ENCODE measurements at places on chromosomes 5 and 9.

DNA sequence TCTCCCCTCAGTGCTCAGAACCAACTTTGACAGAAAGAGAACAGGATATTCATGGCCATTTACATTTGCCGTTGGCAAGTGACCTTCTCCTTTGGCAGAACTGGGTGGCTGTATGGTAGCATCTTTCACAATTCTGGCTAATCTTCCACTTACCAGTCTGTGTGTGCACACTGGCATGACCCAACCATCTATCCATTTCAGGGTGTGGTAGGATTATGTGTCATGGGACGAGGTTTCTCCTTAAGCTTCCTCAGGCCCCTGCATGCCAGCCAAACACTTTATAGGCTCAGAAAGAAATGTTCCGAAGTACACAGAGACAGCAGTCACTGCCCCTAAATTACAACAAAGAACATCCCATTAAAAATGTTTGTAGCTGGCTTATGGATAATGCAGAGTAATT lies 497.1 kb downstream of the NFIB start:
- no peak for DNase-seq

GRCh38 chr5:170573114-170573513 lies 69.3 kb downstream of the KCNIP1 start:
- no peak for DNase-seq

DNA sequence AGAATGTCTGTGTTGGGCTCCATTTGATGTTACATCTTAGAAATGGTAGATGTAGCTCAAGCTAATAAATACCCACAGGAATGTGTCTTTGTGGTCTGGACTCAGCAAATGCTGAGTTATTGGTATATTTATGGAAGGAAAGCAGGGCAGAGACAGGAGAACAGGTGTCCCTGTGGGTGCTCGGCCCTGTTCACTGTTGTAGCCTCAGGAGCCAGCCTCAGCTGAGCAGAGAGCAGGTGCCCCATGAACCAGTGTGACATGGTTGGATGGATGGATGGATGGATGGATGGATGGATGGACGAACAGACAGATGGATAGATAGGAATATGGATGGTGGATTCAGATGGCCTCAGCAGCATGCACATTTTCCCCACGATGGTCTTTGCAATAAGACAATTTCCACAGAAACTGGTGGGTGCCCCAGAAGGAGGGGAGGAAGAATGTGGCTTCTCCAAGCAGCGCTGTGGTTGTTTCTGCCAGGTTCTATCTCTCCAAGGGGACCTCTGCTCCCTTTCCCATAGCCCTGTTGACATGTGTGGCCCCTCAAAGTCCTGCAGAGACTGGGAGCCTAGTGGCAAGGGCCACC lies 8.2 kb upstream of the IRF1 start:
- DNase-seq = no peak

GRCh38 chr5:96952974-96953730 lies 17.3 kb downstream of the LNPEP start:
- no peak for DNase-seq

DNA sequence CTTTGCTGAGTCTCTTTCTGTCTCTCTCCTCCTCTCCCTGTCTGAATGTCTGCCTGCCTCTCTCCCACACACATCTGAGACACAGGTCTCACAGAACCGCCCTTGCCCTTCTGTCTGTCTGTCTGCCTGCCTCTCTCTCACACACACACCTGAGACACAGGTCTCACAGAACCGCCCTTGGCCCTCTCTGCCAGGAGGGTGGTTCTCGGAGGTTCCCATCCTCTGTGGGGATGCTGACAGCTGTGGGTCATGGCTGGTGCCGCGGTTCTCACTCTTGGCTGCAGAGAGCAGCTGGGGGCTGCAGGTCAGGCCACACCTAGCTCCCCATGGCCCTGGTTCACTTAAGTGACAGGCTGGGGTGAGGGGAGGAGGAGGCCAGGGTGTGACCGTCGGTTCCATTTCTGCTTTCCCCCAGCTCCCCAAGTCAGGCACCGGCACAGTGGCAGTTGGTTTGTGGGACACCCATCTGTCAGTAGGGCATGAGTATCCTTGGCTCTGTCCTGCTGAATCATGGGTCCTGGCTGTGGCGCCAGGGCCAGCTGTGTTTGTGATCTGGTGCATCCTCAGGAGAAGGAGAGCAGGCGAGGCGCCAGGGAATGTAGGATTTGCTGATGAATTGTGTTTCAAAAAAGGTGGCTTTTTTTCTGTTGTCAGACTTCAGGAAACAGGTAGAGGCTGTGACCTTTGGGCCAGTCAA lies 42.3 kb upstream of the CLPTM1L start:
- DNase-seq = no peak

DNA sequence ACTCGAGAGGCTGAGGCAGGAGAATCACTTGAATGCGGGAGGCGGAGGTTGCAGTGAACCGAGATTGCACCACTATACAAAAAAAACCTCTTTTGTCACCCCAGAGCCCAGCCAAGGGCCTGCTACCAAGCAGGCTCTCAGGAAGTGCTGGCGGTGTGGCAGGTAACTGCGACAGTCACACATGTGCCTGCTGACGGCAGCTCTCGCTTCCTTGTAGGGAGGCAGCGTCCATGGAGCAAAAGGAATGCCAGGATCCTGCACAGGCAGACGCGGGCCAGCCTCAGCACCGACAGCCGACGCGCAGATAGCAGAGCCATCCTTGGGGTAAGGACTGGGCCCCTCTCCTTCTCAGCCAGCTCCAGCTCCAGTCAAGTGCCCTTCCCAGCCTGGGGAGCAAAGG lies 3.9 kb downstream of the LRRC8A start:
- DNase-seq = no peak

DNA sequence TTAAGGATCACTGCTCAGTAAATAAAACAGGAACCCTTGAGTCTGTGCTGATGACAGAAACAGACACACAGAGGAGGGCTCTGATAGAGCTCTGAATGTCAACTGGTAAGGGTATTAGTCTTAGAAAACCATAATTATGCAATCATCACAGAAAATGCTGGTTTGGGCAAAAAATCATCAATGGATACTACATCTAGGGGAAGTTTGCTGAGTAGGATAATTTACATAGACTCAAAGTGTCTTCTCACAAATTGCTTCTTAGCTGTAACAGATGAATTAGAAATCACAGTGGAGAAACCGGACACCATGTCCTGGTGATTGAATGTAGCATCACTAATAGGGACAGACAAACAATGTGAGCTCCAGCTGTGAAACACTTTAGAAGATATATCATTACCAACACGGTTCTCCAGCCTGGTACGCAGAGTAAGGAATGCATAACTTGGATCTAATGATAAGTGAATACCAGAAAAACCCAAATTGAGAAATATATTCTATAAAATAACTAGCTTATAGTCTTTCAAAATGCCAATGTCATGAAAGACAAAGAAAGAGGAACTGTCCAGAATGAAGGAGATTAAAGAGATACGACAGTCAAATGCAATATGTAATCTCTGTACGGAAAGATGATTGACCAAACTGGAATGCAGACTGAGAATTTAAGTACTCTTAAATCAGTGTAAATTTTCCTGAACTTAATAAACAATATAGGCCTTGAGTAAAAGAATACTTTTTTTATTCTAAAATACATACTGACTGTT lies 17.3 kb downstream of the CHD1 start:
- no peak for DNase-seq

- no peak for DNase-seq
Observed at GRCh38 chr9:137723783-137724445, 105.1 kb downstream of the EHMT1 start.

DNA sequence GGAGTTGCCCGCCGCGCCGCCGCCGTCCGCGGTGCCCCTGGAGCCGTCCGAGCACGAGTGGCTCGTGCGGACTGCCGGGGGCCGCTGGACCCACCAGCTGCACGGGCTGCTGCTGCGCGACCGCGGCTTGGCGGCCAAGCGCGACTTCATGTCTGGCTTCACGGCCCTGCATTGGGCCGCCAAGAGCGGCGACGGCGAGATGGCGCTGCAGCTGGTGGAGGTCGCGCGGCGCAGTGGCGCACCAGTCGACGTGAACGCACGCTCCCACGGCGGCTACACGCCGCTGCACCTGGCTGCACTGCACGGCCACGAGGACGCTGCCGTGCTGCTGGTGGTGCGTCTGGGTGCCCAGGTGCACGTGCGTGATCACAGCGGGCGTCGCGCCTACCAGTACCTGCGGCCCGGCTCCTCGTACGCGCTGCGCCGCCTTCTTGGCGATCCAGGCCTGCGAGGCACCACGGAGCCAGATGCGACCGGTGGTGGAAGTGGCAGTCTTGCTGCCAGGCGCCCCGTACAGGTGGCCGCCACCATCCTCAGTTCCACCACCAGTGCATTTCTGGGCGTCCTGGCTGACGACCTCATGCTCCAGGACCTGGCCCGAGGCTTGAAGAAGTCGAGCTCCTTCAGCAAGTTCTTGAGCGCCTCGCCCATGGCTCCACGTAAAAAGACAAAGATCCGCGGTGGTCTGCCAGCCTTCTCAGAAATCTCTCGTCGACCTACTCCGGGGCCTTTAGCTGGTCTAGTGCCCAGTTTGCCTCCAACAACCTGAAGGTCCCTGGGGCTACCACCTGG lies 1.6 kb downstream of the SOWAHA start:
- DNase-seq = no peak

- DNase-seq = no peak
Observed at GRCh38 chr5:38267372-38267771, 9.0 kb downstream of the EGFLAM start.

DNA sequence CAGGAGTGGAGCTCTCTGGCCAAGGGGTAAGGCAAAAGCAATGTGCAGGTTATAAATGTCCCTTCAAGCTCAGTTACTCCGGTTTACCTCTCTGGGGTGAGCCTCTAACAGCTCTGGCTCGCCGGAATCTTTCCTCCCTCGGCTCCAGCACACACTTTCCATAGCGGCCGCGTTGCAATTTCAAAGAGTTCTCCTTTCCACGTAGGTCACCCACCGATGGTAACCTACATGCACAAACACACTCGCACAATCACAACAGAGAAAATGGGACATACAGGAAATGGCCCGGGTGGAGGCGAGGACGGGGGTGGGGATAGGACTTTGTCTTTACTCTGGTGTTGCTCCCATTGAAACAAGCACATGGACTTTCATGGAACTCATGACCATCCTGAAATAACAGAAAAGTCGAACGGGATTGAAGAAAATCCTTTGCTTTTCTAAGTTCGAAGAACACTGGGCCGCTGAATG lies 1.2 kb downstream of the LHFPL2 start:
- no peak for DNase-seq

Data from central memory CD4-positive, alpha-beta T cell (primary cell).